ENCODE measurements at places on chromosomes 11 and 22.
A peak's percentile ranks its signal among the peaks of the same experiment; 100 is the strongest.

- peak; percentile 4 for DNase-seq
These were observed 84.1 kb downstream of the BBOX1 start for GRCh38 chr11:27124514-27125264.

DNA sequence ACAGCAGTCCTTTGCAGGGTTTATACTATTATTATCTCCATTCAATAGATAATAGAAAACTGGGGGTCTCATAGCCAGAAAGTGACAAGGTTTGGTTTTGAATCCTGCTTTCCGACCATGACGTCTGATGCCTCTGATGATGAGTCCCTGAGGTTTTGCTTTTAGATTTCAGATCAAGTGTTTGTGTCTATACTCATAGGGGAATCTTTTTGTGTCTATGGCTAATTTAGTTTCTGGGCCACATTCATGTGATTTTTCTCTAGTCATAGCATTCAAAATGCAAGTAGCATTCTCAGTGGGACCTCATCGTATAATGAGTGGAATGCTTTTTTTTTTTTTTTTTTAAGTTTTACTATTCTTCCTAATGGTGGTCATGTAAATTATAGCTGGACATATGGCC is 72.9 kb downstream of the TNRC6B start:
- DNase-seq, result no peak

DNA sequence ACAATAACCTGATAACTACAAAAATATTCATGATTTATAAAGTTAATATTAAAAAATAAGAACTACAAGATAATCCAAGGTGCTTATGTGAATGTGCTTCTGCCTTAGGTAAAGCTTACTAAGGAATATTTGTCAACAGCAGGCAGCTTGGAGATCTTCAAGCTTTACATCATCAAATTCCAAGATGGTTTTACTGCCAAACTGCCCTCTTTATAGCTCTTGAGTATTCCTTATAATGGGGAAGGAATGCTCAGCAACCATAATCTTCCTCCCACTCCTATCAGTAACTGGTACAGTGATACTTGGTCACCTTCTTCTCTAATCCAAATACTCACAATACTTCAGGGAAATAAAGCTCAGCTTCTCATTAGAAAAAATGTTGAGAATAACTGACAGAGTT is 30.1 kb downstream of the SBF2 start:
- no peak for DNase-seq

DNA sequence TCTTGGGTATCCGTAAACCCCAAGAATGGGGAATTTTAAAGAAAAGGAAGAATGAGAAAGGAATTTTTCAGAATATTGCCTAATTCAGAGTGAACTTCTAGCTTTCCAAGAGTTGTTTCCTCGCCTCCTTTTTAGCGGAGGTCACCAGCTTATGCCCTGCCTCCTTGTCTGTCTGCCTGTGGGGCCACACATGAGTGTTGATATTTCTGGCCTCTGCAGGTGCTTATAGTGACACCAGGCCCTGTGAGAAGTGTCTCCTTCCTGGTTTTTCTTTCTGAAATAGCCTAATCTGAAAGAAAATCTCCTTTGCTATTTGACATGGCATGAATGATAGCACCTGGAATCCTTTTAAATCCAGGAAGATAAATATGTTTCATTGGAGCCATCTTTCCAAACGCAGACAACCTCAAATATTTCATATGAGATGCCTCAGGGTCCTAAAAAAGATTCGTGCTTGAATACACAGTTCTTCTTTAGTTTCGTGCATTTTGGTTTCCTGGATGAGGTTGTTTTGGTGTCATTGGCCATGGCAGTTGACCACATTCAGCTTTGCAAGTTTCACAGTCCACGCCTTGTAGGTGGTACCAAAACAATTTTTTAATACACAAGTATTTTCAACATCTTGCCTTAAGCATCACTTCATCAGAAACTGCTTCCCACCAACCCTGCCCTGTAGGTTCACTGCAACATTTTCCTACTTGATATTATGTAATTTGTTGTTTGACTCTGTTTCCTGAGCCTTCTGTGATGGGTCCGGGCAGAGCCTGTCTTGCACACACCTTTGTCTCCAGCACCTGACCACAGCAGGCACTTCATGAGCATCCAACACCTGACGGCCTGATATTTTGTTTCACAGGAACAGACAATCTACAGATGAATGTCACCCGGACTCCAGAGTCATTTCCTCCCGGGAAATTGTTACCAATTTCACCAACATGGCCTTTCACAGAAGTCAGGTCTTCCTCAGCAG is 159.4 kb downstream of the C11orf91 start:
- no peak for DNase-seq

- no peak for DNase-seq
These were observed 637.0 kb downstream of the OPCML start for GRCh38 chr11:132895340-132895739.

- DNase-seq, result no peak
These were observed 13.4 kb upstream of the P2RY2 start for GRCh38 chr11:73204711-73205121.

- no peak for DNase-seq
These were observed 25.6 kb downstream of the TIMP3 start for GRCh38 chr22:32827049-32827602.

GRCh38 chr11:27913650-27914049 is 194.3 kb downstream of the KIF18A start:
- DNase-seq, result no peak

- DNase-seq, result peak; percentile 31
These were observed 81.0 kb downstream of the BUD13 start for GRCh38 chr11:116691771-116692177.

DNA sequence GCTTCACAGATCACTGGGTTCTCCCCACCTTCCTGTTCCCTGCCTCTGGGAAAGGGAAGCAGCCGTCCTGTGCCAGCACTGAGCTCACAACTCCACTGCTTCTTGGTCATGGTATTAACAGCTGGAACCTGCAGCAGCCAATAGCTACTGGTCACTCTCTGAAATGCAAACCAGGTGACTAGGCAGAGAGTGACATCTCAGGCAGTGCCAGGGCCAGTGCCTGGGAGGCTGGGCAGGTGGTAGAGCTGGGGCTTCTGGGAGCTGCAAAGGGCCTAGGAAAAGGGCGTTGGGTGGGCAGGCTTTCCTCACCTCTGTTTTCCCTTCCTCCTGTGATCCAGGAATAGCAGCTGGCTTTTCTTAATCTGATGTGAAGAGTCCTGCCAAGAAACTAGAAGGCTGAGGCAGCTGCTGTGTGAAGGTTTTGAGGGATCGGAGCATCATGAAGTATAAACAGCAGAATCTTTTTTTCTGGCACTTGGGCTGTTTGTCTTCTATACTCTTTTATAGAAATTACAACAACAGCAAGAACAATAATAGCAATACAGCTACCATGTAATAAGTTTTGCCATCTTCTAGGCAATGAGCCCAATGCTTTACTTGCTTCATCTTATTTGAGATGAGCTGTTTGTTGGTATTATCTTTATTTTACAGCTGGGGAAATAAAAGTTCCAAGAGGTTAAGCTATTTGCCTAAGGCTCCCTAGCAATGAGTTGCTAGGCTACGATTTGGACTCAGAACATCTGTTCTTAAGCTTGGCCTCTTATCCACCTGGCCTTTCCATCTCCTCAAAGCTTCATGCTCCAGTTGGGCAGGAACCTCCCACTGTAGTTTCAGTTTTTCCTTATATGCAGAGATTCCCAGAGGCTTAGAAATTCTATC is 22.0 kb upstream of the CD44 start:
- no peak for DNase-seq

DNA sequence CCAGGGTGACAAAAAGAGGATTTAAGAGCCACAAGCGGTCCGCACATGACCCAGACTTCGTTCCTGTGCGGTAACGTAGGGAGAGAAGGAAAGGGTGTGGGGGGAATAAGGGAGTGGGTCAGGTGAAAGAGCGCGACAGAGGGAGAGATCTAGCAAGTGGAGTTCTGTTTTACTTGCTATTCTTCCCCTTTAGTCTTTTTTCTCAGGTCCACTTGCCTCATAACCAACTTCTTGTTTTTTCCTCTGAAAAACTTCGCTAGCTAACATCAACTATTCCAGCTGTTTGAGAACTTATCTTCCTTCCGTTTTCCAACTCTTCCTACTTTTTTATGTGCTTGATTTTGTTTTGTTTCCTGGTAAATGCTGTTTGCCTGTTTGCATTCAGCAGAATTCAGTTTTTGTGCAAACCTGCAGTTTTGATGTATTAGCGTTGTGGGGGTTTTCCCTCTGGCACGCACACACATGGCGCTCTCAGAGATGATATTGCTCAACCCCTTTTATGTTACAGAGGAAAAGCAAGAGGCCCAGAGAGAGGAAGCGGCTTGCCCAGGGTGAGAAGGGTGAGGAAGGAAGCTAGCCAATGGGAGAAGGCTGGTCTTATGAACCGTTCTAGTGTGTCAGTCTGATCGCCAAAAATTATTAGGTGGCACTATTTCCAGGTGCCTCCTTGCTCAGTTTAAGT is 592 bp upstream of the CTSC start:
- peak; percentile 77 for DNase-seq

- no peak for DNase-seq
These were observed 10.4 kb downstream of the PDGFB start for GRCh38 chr22:39234472-39234787.

DNA sequence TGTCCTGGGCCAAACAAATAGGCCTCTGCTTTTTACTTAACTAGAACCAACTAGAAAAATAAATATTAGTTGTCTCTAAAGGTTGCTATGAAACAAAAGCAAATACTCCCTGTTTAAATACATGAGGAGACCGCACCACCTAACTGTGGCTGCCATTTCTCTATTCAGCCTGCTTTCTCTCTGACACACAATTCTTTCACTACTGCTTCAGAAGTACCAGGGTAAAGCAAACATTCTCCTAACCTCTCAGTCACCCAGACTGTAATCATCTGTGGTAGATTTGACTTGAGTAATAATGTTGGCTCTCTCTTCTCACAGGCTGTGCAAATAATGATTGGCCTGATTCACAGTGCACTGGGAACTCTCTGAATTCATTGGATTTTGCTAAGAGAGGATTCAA is 41.0 kb upstream of the MS4A8 start:
- DNase-seq, result peak; percentile 35

GRCh38 chr11:102734650-102735049 is 9.9 kb upstream of the MMP8 start:
- no peak for DNase-seq

- DNase-seq, result no peak
These were observed 28.8 kb upstream of the RRM1 start for GRCh38 chr11:4065601-4066377.
